ENCODE measurements at places on chromosomes 6 and 20.

DNA sequence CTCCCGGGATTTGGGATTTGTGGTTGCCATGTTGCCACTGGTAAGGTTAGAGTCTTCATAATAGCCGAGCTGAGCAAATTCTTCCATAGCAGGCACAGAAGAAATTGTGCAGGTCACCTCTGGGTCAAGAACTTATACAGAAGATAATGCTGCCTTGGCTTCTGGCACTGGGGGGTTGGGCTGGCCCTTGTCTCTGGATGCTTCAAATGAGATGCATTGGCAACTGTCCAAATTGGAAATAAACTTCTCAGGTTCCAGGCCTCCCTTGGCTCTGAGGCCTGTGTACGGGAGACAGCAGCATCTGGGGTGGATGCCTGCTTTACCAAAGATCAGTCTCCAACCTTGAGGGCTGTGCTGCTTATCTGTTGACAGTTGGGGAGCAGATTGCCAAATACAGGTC, 26.2 kb downstream of the MYO6 start:
- DNase-seq: no peak

DNA sequence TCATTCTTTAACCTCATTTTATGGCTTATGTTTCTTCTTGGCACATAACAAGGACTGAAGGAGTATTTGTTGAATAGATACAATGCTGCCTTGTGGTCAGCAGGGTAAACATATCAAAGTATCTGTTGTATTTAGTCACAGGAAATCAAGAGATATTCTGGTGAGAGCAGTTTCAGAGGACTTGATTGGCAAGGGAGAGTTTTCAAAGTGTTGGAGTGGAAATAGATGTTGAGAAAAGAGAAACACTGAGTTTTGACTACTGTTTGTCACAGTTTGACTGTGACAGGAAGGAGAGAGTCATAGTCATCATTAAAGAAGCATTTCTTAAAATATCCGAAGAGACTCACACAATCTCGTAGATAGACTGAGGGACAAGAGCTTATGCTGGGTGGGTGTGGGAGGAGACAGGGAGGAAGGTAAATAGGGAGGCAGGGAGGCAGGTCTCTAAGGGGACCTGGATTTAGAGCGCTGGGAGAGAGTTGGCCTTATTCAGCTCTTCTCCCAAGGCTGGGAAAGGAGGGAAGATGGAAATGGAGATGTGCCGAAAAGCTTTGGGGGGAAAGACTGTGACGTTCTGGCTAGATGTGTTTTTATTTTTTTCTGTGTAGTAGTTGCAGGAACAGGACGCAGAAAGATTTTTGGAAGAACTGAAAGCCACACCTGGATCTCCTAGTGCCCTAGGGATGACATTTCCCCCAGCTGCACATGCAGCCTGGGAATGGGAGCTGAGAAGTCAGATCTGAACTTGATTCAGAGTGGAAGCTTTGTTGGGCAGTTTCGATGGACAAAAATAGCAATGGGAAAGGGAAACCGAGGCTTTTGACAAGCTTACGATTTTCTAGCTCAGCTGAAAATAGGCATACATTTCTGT, 65.0 kb upstream of the IFNGR1 start:
- no peak for DNase-seq

DNA sequence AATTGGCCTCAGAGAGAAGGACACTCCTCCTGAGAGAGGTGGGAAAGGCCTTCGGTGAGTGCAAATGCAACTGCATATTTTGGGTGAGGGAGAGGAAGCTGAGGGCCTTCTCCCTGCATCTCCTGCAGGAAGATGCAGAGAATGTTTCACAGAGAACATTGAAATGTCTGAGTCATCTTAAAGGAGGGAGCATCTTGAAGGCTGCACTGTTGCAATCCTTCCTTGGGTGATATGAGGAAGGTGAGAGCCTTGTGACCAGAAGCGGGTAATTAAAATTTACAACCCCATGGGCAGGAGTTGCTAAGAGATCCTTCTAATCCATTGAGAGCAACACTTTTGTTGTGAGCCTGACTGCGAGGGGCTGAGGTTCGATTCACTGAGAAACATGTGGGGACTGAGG, 375.7 kb upstream of the MARCKS start:
- no peak for DNase-seq

DNA sequence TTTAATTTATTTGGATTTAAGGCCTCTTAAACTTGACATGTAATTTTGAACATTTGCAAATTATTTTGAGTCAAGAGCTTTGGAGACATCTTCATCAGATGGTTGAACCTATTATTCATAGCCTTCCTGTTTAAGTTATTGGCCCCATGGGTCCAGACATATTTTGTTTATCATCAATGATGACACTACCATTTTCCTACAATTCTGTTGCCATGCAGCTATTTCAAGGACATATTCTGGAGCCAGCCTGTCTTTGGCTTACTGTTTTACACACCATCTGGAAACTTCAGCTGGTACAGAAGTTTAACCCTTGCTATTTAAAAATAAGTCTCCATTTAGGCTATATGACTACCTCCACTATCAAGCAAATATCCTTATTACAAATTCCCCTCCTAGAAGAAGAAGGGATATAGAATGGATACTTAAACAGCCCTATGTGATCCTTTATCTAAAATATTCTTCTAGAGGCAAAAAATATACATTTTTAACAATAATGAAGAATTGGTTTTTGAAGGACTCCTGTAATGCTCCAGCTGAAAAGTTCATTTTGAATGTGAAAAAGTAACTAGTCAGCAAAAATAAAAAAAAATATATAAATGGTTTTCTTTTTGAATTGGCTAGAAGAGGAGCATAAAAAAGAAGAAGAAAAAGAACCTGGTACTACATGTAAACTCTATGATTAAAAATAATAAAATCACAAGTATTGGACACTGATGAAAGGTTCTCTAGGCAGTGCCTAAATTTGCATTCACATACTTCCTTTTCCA, 544.0 kb upstream of the HS3ST5 start:
- DNase-seq: no peak

GRCh38 chr6:121158438-121158837, 175.8 kb downstream of the TBC1D32 start:
- no peak for DNase-seq

- DNase-seq: no peak
These were observed 127.0 kb downstream of the SGK1 start for GRCh38 chr6:134190883-134191282.

DNA sequence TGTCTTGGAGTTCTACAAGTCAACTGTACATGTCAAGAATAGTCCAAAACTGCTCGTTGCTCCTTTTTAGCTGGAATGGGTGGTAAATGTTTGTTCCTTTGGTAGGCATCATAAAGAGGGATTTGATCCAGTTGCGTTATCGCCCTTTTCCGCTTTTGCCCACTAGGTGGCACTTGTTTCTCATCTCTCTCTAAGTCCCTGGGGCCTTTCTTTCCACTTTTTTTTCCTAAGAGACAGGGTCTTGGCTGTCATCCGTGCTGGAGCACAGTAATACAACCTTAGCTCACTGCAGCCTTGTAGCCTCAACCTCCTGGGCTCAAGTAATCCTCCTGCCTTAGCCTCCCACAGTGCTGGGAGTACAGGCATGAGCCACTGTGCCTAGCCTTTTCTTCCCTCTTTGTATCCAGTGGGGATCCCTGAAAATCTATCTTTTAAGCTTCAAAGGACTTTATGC, 20.7 kb downstream of the GTPBP2 start:
- DNase-seq: no peak

DNA sequence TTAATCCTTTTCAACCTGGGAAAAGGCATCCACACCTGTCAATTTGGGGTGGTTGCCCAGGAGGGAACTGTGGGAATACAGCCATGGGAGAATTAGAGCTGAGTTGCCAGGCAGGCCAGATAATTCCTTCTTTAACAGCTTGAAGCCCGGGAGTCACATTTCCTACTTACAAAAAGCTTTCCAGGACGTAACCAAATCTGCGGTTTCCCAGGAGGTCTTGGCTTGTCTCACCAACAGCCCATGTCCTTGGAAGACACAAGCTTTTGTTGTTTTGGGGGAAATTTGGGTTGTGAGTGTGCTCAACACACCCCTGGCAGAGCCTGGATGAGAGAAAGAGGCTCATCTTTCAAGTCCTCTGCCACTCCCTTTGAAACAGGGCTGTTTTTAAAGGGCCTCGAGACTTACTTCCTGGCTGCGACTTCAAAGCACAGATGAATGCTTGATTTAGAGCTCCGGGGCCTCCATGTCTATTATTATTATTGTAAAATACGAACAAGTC, 465.9 kb upstream of the BTBD3 start:
- no peak for DNase-seq

DNA sequence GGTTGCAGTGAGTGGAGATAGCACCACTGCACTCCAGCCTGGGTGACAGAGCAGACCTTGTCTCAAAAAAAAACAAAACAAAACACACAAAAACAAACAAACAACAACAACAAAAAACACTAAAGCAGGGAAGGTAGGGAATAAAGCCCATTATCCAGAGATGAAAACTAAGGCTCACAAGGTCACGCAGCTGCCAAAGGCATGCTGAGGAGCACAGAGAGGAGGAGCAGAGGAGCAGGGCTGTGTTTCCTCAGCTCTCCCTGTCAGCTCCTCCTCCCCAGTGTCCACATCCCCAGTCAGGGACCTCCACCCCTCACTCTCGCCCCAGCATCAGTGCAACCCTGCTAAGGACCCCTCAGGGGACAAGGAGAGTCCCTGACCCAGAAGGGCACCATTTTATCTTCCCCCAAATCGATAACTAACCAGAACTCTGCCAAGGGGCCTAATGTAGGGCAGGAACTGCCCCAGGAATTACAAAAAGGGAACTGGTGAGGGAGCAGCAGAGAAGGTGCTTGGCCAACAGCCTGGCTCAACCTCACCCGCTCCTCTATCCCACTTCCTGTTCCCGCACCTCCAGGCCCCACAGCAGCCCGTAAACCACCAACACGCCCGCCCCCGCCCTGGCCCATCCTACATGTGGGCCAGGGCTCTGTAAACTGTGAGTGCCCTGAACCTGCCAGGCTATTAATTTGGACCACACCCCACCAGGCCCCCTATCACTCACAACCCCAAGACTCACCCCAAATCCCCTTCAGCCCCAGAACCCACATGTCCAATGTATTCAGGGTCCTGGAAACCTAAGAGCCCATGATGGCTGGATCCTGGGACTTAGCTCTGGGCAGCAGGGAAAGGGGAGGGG, 9.0 kb downstream of the TEAD3 start:
- no peak for DNase-seq

DNA sequence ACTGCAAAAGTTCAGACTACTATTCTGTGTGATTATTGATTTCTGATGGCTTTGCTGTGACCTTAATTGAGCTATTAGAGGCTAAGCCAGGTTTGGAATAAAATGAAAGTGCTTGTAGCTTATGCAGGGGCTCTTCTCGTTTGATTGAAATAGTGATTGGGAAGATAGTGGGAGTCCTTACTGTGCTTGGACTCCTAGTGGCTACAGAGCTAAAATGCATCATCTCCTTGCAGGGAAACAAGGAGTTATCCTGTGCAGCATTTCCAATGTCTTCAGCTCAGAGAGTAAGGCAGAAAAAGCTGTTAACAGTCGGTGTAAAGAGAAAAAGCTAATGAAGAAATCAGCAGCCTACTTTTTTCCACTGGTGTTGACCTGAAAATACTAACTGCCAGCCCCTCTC, 173.5 kb downstream of the SLC35F1 start:
- no peak for DNase-seq

GRCh38 chr20:22762576-22763256, 178.3 kb upstream of the FOXA2 start:
- DNase-seq: no peak

- no peak for DNase-seq
These were observed 2.1 kb downstream of the MYLIP start for GRCh38 chr6:16130932-16131387.

- DNase-seq: no peak
These were observed 3.5 kb upstream of the PLCG1 start for GRCh38 chr20:41133709-41134361.

- DNase-seq: no peak
These were observed 231.6 kb downstream of the QKI start for GRCh38 chr6:163646133-163646532.

DNA sequence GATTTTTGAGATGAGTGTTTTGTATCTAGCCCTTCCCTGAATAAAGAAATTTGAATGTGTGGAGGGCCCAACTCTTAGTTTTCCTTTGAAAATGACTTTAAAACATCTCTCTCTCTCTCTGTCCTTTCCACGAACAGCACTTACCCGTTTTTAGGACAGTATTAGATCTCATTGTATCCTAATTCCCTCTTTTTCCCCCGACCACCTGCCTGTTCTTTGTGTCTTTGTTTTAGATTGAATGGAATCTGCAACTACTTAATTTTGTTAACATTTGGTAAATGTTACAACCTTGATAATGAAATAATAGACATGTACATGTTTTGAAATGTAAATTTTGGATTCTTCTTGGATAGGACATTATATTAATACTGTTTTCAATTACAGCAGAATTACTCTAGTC, 3.1 kb downstream of the DSP start:
- DNase-seq: no peak

- no peak for DNase-seq
These were observed at the start of gene EDN3 for GRCh38 chr20:59300333-59301081. Gene EDN3, plus strand, starts transcription at chr20:59300611. Its CDS starts 202 bp downstream, at chr20:59300813.

- DNase-seq: no peak
These were observed 247.6 kb upstream of the TSHZ2 start for GRCh38 chr20:52724541-52724940.

GRCh38 chr20:58963060-58963584, 17.9 kb upstream of the NELFCD start:
- no peak for DNase-seq

DNA sequence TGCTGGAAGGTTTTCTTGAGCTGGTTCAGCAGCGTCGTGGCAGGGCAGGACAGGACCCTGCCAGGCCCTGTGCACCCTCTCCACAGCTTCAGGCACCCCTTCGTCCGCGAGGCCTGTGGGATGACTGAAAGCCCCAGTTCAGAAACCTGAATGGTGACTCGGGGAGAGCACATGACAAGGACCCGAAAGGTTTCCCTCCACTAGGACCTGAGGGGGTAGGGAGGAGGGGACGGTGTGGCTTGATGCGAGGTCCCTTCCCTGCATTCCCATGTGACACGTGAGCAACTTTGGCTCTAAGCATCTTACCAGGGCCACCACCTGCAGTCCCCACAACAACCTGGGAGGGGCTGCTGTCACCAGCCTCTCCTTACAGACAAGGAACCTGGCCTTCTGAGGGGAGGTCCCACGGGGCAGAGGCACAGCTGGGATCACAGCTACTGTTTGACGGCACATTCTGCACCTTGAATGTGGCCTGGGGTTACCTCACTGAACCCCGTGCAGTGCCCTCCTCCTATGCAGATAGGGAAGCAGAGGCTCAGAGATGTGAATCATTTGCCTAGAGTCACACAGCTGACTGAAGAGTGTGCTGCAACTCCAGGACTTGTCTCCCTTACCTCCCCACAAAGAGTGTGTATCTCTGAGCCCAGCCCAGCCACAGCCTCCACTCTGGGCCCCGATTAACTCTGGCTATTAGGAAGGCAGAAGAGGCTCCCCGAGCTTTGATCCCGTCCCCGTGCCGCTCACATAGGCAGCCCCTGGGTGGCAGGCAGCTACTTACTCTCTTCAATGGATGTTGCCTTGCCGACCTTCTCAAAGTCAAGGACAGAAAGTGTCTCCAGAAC, 84.6 kb downstream of the PTPN1 start:
- DNase-seq: no peak

- no peak for DNase-seq
These were observed 25.6 kb downstream of the FUCA2 start for GRCh38 chr6:143485967-143486366.

All from stimulated activated CD8-positive, alpha-beta memory T cell treated with anti-CD3 and anti-CD28 coated beads, Interleukin-4, amount 100 ng/mL, for 1 hour (primary cell).